Umbilical cord (tissue), 2 donors: ENCODE measurements at places on chromosomes 3 and 15.

DNA sequence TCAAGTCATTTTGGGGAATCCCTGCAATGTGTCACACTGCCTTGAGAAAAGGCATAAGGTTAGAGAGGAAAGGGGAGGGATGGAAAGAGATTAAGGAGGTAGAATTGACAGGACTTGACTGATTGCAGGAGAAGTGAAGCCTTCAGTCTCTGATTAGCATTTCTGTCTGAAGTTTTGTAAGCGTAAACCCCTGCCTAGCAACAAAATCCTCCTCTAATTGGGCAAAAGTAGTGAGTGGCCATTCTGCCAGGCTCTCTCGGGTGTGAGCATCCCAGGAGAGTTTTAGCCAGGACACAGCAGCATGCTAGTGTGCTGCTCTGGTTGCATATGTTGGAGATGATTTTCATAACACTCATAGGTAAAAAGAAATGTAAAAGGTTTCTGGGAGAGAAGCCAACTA is 117.0 kb upstream of the MRPL3 start:
- no peak for DNase-seq

DNA sequence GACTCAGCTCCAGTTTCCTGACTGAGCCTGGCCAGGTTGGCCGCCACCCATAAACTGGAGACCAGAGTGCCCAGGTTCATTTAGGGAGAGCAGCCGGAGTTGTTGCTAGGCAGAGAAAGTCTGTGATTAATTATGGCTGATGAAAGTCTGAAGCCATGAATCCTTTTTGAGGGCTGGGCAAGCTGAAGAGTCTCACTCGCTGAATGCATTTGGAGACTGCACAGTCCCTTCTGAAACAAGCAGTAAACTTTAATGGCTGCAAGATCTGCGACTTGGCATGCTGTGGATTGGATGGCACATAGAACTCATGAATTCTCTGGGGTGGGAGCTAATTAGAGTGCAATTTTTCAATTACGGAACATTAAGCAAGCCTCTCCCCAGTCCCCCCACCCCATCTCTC is 282.1 kb downstream of the RPLP1 start:
- peak; percentile 26 for DNase-seq

DNA sequence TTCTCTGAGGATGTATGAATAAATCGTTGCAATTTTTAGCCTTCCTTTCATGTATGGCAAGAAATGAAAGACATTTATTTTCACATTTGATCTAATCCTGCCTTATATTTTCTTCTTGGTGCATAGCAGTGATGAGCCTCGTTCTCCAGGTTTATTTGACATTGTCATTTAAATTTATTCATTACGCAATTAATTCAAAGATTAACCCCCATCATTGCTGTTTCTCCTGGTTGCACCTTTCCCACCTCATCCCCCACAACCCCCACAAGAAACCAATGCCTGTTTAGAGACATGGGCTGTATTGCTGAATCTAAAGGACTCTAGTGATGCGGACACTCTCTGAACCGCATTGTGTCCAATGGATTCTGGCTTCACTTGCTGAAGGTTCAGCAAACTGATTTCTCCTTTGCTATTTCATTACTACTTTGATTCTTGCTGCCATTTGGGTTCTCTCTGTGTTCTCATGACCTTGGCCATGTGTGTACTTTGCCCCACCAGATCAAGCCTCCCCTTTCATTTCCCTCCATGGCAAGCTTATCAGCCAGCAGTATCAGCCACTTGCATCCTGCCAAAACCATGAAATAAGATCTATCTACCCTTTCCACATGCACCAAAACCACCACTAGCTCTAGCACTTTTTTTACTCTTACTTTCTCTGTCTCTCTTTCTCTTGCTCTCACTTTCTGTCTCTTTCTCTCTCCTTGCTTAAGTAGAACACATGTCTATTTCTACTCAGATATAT is 382.7 kb downstream of the GBE1 start:
- DNase-seq: no peak

DNA sequence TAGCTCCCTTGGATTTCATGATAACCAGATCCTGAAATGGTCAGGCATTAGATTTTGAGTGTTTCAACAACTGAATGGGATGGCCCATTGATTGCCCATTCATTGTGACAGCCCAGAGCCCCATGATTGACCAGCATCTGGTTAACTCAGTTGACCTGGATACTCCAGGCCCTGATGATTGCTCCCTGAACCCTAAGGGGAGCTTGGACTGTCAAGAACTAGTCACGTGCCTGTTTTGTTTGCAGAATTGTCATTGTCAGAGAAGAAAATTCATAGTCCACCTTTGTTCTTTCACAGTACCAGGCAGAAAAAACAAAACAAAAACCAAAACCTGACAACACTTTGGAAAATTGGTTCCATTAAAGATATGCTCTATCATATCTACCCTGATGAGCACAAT is 241.3 kb upstream of the ONECUT1 start:
- DNase-seq: no peak

GRCh38 chr3:154398084-154398967 is 31.7 kb downstream of the GPR149 start:
- DNase-seq: no peak

GRCh38 chr3:141129541-141130011 is 78.4 kb downstream of the SPSB4 start:
- DNase-seq: no peak

GRCh38 chr15:41205315-41205714 is 25.2 kb downstream of the EXD1 start:
- DNase-seq: no peak

GRCh38 chr3:51802106-51802703 is 23.2 kb upstream of the IQCF6 start:
- DNase-seq: no peak

DNA sequence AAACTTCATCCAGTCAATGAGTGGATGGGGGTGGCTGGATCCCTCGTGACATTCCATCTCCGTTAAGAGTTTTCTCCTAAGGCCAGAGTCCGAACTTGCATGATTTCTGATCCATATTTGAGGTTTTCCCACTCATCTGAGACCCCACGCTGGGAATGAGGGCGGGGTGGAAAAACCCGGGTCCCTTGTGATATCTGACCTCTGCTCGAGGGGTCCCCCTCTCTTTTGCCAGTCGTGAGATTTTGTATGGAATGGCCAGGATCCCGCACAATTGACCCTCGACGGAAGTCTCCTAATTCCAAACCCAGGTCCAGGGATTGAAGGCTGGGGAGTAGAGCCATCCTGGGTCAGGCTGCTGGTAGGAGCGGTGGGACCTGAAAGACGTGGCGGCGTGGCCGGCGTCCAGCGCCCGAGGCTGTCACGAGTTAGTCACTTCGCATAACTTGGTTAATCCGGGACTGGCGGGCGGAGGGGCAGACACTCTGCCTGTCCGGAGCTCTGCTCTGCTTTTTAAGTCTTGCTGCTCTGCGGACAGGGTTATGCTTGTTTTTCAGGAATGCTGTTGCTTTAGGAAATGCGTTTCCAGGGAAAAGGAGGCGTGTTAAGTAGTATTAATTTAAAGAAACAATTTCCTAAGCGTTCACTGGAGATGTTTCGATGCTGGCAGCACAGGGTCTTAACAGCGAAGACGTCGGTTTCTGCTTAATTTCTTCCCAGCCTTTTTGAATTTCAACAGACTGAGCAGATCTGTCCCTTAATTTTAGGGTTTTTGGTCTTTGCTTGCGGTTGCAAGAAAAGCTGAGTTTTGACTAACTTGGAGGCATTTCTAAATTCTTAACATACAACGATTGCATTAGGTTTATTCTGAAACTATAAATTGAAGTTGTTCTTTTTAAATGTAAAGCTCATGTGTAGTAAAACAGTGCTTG is 69.7 kb upstream of the LRRFIP2 start:
- DNase-seq: peak; percentile 75

GRCh38 chr15:74540761-74541493 is at the start of gene ARID3B:
TSS of gene ARID3B (plus strand) at chr15:74541220. CDS start at chr15:74543937, 2,717 bp downstream.
- DNase-seq: peak; percentile 98

- no peak for DNase-seq
These were observed 153.2 kb upstream of the THBS1 start for GRCh38 chr15:39427705-39428104.

DNA sequence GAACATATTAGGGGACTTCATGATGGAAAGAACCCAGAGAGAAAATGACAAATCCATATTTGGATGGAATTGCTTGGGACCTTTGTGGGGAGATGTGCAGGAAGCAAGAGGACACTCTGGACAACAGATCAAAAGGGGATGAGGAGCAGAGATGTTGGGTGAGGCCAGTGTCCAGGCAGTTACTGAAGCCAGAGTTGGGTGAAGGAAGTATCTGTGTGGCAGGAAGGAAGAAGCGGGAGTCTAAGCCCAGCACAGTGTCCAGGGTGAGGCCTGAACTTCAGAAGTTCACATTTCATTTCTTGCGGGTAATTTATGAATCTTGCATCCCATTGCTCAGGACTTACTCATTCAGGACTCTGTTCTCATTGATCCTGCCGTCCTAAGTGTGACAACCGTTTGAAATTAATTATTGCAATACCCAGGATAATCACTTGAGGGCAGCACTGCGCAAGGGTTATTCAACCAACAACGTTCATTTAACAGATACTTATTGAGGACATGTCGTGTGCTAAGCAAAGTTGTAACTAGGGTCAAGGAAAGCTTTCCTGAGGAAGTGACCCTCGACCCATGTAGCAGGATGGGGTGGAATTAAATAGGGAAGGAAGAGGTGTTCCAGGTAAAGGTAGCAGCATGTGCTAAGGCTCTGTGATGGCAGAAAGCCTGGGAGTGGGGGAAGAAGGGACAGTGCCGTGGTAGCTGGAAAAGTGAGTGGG is 61.3 kb upstream of the CMTM8 start:
- peak; percentile 26 for DNase-seq

- peak; percentile 46 for DNase-seq
These were observed 359 bp downstream of the TPM1 start for GRCh38 chr15:63042877-63043334.

DNA sequence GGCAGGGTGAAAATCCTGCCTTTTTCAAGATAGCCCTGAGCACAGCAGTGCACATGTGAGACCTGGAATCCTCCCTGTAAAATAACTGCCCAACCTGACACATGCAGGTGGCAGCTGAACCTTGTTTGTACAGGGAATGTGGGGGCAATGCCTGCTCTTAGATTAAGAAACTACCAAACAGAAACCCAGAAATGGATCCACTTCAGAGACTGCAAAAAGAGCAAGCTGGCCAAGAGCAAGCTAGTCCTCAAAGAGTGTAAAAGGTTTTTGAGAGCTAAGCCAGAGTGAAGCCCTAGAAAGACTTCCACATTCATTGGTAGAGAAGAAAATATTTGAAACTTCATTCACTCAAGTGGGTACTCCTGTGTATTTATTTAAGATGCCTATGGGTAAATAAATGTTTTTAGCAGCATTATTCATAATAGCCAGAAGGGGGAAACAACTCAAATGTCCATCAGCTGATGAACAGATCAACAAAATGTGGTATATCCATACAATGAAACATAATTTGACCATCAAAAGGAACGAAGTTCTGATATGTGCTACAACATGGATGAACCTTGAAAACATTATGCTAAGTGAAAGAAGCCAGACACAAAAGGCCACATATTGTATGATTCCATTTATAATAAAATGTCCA is 96.0 kb upstream of the TSC22D2 start:
- DNase-seq: no peak

- DNase-seq: no peak
These were observed 144.2 kb downstream of the PDCD6IP start for GRCh38 chr3:33942483-33943150.

GRCh38 chr15:31569836-31570235 is 243.2 kb downstream of the KLF13 start:
- no peak for DNase-seq

- no peak for DNase-seq
These were observed 35.4 kb upstream of the TSC22D2 start for GRCh38 chr3:150372722-150373121.

DNA sequence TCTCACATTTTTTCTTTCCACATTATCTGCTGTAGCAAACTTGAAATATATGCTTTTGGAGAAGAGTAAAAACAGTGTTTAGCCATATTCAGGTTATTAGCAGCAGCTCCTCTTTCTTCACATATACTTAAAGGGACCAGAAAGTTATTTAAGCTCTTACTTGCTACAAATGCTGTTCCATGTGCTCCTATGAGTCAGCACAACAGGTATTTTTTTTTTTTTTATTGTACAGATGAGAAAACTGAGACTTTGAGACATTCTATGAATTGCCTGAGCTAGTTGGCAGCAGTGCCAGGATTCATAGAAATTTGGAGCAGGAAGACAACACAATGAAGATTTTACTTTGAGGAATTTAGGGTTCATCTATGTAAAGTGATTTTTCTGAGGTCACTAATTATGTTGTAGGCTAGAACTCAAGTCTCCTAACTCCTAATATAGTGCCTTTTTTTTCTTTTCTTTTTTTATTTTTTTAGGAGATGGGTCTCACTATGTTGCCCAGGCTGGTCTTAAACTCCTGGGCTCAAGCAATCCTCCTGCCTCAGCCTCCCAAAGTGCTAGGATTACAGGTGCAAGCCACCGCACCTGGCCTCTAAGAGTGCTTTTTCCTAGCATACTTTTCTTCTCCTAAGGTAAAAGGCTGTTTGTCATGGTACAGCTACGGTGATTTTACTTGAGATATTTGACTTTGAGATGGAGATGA is 23.6 kb downstream of the SETD5 start:
- DNase-seq: no peak

DNA sequence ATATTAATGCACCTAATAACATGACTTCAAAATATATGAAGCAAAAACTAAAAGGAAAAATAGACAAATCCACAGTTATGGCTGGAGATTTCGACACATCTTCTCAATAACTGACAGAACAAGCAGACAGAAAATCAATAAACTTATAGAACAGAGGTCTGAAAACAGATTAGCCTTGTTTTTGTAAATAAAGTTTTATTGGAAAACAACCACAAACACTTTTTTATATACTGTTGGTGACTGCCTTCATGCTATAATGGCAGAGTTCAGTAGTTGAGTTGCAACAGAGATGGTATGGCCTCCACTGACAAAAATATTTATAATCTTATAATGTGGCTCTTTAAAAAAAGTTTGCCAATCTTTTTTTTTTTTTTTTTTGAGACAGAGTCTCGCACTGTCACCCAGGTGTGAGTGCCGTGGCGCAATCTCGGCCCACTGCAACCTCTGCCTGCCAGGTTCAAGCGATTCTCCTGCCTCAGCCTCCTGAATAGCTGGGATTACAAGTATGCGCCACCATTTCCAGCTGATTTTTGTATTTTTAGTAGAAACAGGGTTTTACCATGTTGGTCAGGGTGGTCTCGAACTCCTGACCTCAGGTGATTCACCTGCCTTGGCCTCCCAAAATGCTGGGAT is 52.2 kb upstream of the GATA2 start:
- no peak for DNase-seq

DNA sequence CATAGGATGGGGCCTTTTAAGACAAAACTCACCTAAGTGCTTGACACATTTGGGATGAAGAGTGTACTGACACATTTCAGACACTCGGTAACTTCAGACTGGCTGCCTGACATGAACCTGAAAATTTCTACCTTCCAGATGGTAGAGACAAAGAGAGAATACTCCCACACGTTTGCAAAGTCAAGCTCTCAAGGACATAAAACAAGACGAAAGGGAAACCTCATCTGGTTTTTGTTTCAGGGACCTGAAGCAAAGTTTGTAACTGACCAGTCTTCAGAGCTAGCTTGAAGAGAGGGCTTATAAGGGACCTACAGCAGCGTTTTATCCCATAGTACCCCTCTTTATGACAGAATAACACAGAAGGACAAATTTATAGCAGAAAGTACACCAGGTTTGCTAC is 41.9 kb downstream of the ZNF621 start:
- no peak for DNase-seq

- DNase-seq: no peak
These were observed 347.4 kb upstream of the DCBLD2 start for GRCh38 chr3:99248913-99249312.
